ENCODE measurements at places on chromosomes 2 and 18. TPM values are rescaled to one million over a fixed set of nuclear protein-coding genes. Genes with fewer than 3 reads are reported as not detected.

DNA sequence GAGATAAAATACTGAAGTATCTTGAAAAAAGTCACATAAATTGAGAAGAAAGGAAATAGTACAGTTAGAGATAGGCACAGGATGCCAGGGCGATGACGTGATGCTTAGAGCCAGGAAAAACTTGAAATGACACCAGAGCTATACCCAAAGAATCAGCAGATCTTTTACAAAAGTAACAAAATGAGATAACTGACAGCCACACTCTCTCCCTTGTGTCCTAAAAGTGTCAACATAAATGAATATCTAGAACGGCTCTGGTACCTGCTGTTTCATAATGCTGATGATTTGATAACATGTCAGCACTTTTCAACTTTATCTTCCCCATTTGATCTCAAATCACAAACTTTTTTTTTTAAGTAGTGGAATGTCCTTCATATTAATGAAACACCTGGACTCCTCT is 45.6 kb upstream of the ZC3H15 start:
- H3K4me3 ChIP-seq = no peak overlapping the region
- peaks cover 24% of the 10 kb centered on the region for H3K36me3 ChIP-seq
- H3K4me1 ChIP-seq = no peaks in the 10 kb centered on the region
- H3K27ac ChIP-seq = no peak overlapping the region

The C1QL2 gene
- not detected for total RNA-seq

GRCh38 chr18:76674596-76674995 is 147.8 kb upstream of the ZNF236 start:
- no peak for DNase-seq
- peaks cover 6% of the 10 kb centered on the region for H3K27me3 ChIP-seq
- H3K4me3 ChIP-seq = no peak overlapping the region
- no peaks in the 10 kb centered on the region for H3K4me1 ChIP-seq

GRCh38 chr2:195162194-195162593 is 494.8 kb upstream of the SLC39A10 start:
- H3K27me3 ChIP-seq = no peaks in the 10 kb centered on the region
- H3K36me3 ChIP-seq = no peaks in the 10 kb centered on the region
- no peak overlapping the region for H3K27ac ChIP-seq
- H3K4me1 ChIP-seq = no peaks in the 10 kb centered on the region

The CTIF gene
- total RNA-seq = 9.3 TPM

The TMEM178A gene
- not detected for total RNA-seq

GRCh38 chr2:220445429-220446105 is 818.1 kb downstream of the SLC4A3 start:
- no peaks in the 10 kb centered on the region for H3K4me1 ChIP-seq
- no peak overlapping the region for H3K4me3 ChIP-seq
- no peak overlapping the region for H3K27ac ChIP-seq
- no peaks in the 10 kb centered on the region for H3K27me3 ChIP-seq
- H3K36me3 ChIP-seq = no peaks in the 10 kb centered on the region
